ENCODE measurements at places on chromosomes 16 and 17. TPM values are rescaled to one million over a fixed set of nuclear protein-coding genes. Genes with fewer than 3 reads are reported as not detected.

Gene DNAH2
- total RNA-seq, result not detected

Gene NTN1
- total RNA-seq, result 19.4 TPM

GRCh38 chr16:5215901-5216300, 118.3 kb upstream of the EEF2KMT start:
- DNase-seq, result no peak

- DNase-seq, result peak; percentile 26
These were observed 10.6 kb upstream of the CD300A start for GRCh38 chr17:74455821-74456220.

DNA sequence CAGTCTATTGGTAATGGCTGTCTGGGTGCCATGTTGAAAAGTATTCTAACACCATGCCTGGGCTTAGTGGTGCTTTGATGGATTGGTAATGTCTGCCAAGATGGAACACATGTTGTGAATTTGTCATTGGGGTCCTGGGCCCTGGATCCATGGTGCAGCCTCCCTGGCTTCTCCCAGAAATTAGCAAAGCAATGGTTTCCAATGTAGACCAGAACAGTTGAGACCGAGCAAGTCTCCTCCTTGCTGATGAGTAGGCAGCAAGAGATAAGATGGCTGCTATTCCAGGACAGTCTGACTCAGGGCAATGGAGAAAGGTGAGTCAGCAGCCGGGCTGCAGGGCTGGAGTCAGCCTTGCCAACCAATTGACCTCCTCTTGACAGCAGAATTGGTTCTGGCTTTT, 30.8 kb downstream of the GPR139 start:
- DNase-seq, result no peak

Gene ABCC11
- total RNA-seq, result not detected

DNA sequence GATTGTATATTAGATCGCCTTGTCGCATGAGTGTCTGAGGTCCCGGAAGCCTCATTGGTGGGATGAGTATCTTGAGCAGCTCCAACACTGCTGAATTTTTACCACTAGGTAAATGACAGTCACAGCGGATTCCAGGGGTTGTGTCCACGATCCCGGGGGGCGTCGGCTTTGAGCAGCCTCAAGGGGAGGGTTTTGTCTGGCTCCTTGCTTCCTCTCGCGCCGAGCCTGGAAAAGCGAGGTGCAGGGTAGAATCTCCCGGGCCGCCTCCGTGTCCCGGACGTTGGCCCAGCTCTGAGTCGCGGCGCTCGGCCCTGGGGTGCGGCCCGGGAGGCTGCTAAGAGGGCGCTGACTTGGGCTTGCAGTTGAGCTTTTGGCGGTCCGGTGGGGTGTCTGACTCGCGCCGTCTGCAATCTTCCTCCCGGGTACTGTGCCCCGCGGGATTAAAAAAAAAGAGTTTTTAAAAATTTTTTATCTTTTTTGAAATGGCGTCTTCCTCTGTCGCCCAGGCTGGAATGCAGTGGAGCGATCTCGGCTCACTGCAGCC, 4.5 kb downstream of the OR1F1 start:
- DNase-seq, result no peak

- no peak for DNase-seq
These were observed 6.6 kb downstream of the RND2 start for GRCh38 chr17:43031666-43032065.

Gene ZNF747
- total RNA-seq, result 8.0 TPM

Gene VTN
- total RNA-seq, result 30.2 TPM

Gene LITAFD
- total RNA-seq, result not detected

Gene MBTPS1
- total RNA-seq, result 67.3 TPM

DNA sequence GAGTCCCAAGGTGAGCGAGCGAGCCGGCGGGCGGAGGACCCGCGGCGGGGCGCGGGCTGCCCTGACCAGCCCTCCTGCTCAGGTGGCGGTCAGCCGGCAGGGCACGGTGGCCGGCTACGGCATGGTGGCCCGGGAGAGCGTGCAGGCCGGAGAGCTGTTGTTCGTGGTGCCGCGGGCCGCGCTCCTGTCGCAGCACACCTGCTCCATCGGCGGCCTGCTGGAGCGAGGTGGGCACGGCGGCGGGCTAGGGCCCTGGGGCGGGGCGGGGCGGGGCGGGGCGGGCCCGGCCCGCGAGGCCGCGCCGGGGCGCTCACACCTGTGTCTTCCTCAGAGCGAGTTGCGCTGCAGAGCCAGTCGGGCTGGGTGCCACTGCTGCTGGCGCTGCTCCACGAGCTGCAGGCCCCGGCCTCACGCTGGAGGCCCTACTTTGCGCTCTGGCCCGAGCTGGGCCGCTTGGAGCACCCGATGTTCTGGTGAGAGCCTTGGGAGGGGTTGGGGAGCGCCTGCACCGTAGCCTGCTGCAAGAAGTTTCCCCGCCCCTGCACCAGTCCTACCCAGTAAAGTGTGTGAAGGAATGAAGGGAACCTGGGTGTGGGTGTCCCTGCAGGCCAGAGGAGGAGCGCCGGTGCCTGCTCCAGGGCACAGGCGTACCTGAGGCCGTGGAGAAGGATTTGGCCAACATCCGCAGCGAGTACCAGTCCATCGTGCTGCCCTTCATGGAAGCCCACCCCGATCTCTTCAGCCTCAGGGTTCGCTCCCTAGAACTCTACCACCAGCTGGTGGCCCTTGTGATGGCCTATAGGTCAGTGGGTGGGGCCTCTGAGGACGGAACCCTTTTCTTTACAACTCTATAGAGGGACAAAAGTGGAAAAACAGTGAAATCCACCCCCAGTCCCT, 802 bp downstream of the SETD6 start:
- DNase-seq, result peak; percentile 62
